Right lung (tissue), 10 donors: ENCODE measurements at places on chromosomes 6 and 20. TPM values are rescaled to one million over a fixed set of nuclear protein-coding genes. Genes with fewer than 3 reads are reported as not detected.

The SLC22A23 gene
- polyA plus RNA-seq: 24.7 TPM

The COX4I2 gene
- polyA plus RNA-seq: 30.3 TPM

The HLA-DMB gene
- 8.4 TPM for polyA plus RNA-seq

The SNAP25 gene
- 12.4 TPM for polyA plus RNA-seq

The VWA7 gene
- 1.6 TPM for polyA plus RNA-seq

The SPTLC3 gene
- 12.4 TPM for polyA plus RNA-seq

The ATP9A gene
- polyA plus RNA-seq: 48.4 TPM

The EBF4 gene
- 42.2 TPM for polyA plus RNA-seq

The FAM229B gene
- 38.9 TPM for polyA plus RNA-seq

DNA sequence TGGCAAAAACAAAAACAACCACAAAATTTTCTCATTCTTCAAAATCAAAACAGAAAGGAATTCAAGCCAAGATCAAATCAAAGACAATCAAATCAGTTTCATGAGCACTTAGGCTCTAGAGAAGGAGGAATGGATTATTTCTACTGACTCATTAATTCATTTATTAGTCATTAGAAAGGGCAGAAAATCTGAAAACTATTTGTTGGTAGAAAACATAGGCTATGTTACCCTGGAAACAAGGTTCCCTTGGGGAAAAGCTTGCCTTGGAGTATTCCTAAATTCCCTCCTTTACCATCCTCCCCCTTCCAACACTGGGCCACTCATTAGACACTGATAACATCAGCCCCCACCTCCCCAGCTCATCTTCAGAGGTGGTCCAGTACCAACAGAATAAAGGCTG, 17.5 kb downstream of the KIF16B start:
- no peak for DNase-seq

GRCh38 chr20:63708301-63709148, 686 bp downstream of the ZGPAT start:
- no peak for DNase-seq

DNA sequence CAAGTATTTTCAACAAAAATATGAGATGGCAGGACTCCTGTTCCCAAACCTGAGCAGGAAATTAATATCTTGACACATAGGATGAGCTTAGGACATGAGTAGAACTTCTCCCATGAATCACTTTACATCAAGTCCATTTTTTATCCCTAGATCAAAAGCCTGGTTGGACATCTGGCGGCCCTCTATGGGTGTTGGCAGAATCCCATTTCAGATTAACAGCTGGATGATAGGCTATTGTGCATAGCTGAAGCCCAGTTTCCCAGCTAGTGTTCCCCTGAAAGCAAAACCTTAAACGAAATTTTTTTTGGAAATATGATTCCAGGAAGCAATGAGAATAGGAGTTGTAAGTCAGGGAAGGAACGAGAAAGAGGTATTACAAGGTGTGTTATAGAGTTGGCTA, 449.4 kb upstream of the CHD6 start:
- DNase-seq: peak; percentile 12

DNA sequence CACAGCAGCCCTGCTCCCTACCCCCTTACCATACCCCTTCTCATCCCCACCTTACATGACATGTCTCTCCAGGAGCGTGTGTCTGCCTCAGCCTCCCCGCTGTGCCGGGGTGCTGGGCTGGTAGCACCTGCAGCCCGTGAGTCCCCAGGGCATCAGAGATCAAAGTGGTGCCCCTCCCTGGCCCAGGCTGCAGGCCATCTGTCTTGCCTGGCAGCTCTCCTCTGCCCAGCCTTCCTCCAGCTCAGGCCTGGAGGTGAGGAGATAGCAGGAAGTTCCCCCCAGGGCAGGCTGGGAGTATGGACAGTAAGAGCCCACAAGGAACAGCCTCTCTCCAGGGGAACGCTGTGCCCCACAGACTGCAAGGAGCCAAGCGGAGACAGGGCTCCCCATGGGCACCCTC, 35.3 kb downstream of the GRM4 start:
- no peak for DNase-seq

DNA sequence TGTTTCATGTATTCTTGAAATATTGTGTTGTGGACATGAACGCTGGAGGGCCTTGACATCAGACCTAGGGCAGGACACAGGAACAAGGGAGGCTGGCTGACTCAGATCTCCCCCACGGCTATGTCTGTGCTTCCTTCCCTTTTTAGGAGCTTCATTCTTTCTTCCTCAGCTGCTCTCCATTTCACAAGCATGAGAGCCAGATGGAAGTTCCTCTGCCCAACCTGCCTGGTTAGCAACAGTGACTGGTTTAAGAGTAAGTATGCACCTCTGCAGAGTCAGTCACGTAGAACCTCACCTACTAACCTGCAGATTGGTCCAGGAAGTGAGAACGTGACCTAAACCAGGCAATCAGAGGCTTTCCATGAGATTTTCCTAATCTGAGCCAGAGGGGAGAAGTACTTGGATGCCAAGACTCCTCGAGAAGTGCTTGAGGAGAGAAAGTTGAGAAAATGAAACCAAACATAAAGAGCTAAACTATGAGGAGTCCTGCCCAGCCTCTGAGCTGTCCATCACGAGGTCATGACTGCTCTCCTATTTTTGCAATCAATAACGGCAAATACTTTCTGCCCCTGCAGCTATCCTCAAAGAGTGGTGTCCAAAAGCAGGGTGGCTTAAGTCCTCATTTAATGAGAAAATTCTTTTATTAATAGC, 465.2 kb upstream of the CITED2 start:
- no peak for DNase-seq

DNA sequence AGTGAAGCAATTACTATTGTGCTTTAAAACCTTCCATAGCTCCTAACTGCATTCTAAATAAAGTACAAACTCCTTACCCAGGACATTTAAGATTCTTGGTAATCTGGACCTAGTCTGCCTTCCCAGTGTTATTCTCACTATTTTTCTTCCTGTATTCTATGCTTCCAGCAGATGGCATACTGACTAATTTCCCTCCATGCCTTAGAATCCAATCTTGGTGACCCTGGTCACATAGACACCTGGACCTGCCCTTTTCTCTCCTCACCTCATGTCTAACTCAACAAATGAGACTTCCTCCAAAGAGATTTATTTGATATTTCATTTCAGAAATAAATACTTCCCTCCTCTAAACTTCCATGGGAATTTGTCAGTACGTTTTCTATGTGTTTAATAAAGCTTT, 25.8 kb downstream of the ROS1 start:
- DNase-seq: no peak

GRCh38 chr6:38774929-38775707, 60.0 kb downstream of the DNAH8 start:
- DNase-seq: no peak

- peak; percentile 84 for DNase-seq
These were observed 171.7 kb downstream of the WDR27 start for GRCh38 chr6:169529931-169530751.

DNA sequence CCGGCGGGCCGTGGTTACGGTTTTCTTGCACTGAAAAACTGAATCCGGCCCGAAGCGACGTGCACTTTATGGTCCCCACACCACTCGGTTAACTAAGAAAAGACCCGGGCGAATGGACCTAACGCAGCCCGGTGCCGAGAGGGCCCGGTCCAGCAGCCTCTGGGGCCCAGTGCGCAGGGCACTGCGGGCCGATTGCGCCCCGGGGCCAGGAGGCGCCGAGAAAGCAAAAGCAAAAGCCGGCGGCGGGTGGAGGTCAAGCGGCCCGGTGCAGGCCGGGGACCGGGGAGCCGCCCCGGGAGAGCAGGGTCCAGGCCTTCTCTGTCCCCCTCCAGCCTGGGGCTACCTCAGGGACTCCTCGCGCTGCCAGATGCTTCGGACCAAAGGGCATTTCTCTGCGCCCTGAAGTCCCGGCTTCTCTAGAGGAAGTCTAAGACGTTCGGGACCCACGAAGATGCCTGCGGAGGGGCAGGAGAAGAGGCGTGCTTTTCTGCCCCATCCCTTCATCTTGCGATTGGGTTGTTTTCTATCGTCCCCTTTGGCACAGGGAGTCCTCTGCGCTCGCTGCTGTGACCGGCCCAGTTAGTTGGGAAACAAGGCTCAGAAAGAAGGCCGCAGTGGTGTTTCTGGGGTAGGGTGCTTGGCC, 4.4 kb downstream of the FOXF2 start:
- peak; percentile 45 for DNase-seq

- no peak for DNase-seq
These were observed 94.8 kb downstream of the BTBD3 start for GRCh38 chr20:12012241-12013222.

- no peak for DNase-seq
These were observed 27.6 kb downstream of the ZNF311 start for GRCh38 chr6:28977341-28978132.

GRCh38 chr20:53276143-53276542, 304.0 kb downstream of the TSHZ2 start:
- no peak for DNase-seq

GRCh38 chr20:32483351-32484224, 101.5 kb downstream of the NOL4L start:
- peak; percentile 74 for DNase-seq

DNA sequence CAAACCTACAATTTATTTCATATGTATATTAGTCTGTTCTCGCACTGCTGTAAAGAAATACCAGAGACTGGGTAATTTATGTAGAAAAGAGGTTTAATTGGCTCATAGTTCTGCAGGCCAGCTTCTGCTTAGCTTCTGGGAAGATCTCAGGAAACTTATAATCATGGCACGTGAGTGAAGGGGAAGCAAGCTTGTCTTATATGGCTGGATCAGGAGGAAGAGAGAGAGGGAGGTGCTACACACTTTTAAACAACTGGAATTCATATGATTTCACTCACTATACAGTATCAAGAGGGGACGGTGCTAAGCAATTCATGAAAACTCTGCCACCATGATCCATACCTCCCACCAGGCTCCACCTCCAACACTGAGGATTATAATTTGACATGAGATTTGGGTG, 29.9 kb downstream of the PHACTR2 start:
- DNase-seq: no peak

GRCh38 chr6:39444479-39445019, 122.0 kb upstream of the KCNK16 start:
- no peak for DNase-seq

DNA sequence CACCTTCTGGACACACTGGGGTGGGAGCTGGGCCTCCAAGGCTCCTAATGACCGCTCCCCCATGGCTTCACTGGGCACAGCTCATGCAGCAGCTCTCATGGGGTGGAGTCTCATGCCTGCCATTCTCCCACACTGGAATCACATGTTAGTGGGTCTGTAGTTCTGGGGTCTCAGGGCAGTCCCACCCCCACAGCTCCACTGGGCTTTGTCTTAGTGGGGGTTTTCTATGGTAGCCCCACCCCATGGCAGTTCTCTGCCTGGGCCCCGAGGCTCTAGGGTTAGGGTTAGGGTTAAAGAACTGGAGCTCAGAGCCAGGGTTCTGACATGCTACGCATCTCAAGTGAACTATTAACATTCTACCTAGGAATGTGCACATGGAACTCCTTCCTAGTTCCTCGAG, 139.0 kb downstream of the PCSK2 start:
- no peak for DNase-seq

DNA sequence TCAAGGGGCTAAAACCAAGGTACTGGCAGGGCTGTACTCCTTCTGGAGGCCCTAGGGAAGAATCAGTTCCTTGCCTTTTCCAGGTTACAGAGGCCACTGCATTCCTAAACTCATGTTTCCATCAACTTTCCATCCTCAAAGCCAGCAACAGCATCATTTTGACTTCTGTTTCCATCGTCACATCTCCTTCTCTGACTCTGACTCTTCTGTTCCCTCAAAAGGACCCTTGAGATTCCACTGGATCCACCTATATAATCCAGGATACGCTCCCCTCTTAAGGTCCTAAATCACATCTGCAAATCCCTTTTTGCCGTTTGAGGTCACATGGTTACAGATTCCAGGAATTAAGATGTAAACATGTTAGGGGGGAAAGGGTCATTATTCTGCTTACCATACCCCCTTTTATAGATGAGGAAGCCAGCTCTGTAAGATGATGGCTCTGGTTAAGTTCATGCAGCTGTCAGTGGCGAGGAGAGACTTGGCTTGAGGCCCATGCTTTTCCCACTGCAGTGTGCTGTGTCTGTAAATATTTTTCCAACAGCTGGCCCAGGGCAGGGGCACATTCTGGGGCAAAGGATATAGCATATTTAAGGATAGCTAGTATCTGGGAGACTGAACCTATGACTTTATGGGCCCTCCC, 114.6 kb downstream of the TNFRSF21 start:
- DNase-seq: peak; percentile 52

DNA sequence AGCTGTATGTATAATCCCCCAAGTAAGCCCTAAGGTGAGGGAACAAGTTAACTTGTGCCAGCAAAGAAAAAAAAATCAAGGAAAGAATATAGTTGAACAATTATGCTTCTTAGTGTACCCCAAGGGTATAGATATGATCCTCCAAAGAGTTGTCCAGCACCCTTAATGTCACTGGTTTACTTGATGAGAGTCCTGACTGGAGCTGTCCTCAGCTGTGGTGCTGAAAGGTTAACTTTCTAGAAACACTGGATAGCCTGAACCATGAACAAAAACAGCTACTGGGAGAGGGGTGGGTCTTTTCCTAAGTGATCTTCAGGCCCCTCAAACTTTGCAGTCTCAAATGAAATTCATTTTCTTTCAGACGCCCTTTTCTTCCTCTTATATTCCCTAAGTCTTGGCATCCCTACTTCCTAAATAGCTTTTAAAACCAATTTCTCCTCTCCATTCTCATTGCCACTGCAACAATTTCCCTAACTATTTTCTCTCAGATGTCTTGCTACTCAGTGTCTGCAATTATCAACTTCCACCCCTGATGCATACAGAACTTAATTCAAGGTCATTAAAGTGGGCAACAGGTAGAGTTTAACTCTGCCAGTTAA, 83.5 kb upstream of the PROKR2 start:
- peak; percentile 2 for DNase-seq

GRCh38 chr6:12083763-12084162, 71.7 kb downstream of the HIVEP1 start:
- no peak for DNase-seq

DNA sequence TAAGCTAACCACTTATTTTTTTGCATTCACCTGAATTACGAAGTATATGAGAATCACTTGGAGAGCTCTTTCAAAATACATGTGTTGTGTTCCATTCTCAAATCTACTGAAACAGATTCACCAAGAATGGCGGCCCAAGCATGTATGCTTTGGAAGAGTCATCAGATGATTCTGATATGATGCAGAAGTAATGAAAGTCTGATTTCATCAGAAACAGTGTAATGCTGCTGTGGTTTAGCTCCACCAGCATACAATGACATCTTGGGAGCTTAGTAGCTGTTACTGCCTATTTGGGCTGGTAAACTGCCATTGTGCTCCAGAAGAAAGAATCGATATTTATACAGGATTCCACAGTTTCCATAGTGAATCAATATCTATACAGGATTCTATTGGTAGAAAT, 52.9 kb downstream of the UBR2 start:
- DNase-seq: no peak

DNA sequence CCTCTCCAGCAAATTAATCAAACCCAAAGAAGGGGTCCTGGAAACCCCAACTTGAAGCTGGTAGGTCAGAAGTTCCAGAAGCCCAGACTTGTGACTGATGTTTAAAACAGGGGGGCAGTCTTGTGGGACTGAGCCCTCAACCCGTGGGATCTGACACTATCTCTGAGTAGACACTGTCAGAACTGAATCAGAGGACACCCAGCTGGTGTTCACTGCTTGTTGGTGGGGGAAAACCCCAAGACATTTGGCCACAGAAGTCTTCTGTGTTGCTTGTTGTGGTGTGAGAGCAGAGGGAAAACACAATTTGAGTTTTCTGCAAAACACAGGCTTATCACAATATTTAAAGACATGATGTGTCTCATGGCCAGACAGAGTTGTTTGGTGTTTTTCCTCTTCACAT, 29.9 kb downstream of the KIF13A start:
- peak; percentile 56 for DNase-seq

- DNase-seq: no peak
These were observed 956.5 kb downstream of the TFAP2A start for GRCh38 chr6:9458424-9458823.

GRCh38 chr6:9361749-9362148, 926.4 kb upstream of the SLC35B3 start:
- DNase-seq: no peak

- DNase-seq: no peak
These were observed 95.4 kb downstream of the SLC22A23 start for GRCh38 chr6:3361312-3362037.
